ENCODE measurements at places on chromosomes 2 and 18. TPM values are rescaled to one million over a fixed set of nuclear protein-coding genes. Genes with fewer than 3 reads are reported as not detected.

GRCh38 chr2:58497168-58497567, 256.0 kb upstream of the FANCL start:
- DNase-seq = no peak

DNA sequence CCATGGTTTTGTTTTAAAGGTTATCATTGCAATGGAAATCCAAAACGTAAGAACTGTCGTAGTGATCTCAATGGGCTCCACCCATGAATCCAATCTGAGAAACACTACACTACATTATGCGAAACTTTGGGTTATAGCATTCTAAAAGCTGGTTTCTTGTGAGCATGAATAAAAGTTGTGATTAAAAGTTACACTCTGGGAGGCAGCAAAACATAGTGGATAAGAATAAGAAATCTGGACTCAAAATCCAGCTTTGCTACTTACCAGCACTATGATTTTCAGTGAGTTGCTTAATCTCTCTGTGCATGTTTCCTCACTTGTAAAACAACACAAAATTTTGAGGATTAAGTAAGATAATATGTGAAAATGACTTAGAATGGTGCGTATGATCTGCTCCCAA, 25.7 kb upstream of the THOC1 start:
- DNase-seq = no peak

GRCh38 chr2:197073270-197073669, 146.8 kb upstream of the PGAP1 start:
- DNase-seq = no peak

GRCh38 chr2:173783382-173783781, 181.8 kb downstream of the SP3 start:
- no peak for DNase-seq

GRCh38 chr2:98787700-98788099, 56.8 kb upstream of the MGAT4A start:
- DNase-seq = no peak

- no peak for DNase-seq
Measured at GRCh38 chr2:231361701-231362554, 33.6 kb upstream of the B3GNT7 start.

- no peak for DNase-seq
Measured at GRCh38 chr2:236193026-236193425, 24.8 kb upstream of the GBX2 start.

GRCh38 chr18:67788310-67789164, 272.0 kb upstream of the DSEL start:
- no peak for DNase-seq

DNA sequence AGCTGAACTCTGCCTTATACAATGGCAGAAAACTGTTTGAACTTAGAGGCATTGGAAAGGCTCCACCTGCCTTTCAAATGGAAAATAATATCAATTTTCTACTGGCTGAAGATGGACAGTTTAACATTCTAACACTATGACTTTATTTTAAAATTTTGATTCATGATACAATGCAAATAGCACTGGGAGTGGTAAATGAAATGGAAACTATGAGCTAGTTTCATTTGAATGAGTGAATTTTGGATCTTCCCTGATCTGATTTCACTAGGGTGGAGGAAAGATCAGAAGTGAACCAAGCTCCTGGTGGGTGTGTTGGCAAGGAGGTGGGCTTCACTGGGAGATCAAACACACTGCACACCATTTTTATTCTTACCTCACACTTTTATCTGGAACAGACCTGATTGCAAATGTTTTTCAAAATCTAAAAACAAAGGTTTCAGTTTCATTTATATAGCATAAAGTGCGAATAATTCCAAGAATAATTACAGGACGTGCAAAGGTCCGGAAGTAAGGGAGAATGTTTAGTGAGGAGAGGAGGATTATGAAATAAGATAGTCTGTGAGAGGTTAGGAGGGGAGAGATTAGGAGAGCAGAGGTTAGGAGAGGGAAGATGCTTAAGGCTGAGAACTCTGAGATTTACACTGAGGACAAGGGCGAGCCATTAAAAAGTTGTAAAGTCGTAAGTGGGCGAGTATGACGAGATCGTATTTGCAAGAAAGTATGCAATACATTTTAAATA, 18.6 kb upstream of the MBP start:
- DNase-seq = no peak

DNA sequence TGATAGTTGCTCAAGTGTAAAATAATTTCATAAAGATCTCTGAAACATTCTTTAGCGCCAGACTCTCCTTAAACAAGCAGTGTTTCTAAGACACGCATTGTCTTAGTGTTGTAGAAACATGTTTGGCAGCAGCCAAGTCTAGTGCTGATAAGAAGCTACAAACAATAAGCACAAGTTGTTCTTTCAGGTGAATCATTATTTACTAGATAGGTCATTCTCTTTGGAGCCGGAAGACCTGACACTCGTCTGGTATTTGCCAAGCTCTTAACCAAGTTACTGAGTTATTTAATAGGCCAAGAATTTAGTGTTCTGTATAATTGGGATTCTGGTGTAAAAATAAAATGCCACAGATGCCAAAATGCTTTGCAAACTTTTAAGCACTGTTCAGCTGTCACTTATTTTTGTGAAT, 852.1 kb downstream of the CPS1 start:
- no peak for DNase-seq

DNA sequence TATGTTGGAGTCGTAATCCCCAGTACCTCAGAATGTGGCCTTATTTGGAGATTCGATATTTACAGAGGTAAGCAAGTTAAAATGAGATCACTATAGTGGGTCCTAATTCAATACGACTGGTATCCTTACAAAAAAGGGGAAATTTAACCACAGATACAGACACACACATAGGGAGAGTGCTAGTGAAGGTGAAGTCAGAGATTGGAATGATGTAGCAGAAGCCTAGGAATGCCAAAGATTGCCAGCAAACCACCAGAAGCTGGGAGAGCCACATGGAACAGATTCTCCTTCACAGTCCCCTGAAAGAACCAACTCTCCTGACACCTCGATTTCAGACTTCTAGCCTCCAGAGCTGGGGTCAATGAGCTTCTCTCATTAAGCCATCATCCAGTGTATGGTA, 17.7 kb upstream of the ACTR3 start:
- DNase-seq = no peak

GRCh38 chr2:204395539-204395938, 149.7 kb upstream of the PARD3B start:
- no peak for DNase-seq

C2orf72 gene
- 0.50 TPM for total RNA-seq

PSMA8 gene
- 0.40 TPM for total RNA-seq

CCDC85A gene
- total RNA-seq = 30.4 TPM

SP140 gene
- total RNA-seq = 0.78 TPM

CPS1 gene
- total RNA-seq = 3.9 TPM
